ENCODE measurements at places on chromosomes 7 and 10.

- no peak for DNase-seq
Measured at GRCh38 chr10:104639590-104640338, 1.3 kb upstream of the SORCS3 start.

DNA sequence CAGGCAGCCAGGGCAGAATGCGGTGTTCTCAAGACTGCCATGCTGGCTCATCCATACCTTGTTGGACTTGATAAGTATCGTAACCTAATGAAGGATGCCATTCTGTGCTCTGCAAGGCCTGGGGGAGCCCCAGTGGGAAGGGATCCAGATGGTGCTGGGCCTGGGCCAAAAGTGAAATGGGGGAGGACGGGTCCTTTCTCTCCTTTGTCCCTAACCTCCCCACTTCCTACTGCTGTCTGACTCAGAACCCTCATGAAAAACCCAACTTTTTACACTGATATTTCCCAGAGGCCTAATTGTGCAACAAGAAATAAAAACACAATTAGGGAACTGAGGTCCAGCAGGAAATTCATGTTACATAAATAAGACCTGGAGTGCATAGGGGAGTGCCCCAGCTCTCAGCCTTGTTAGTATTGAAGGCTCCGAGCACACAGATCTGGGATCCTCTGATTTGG, 193.7 kb upstream of the SVIL start:
- DNase-seq = no peak

DNA sequence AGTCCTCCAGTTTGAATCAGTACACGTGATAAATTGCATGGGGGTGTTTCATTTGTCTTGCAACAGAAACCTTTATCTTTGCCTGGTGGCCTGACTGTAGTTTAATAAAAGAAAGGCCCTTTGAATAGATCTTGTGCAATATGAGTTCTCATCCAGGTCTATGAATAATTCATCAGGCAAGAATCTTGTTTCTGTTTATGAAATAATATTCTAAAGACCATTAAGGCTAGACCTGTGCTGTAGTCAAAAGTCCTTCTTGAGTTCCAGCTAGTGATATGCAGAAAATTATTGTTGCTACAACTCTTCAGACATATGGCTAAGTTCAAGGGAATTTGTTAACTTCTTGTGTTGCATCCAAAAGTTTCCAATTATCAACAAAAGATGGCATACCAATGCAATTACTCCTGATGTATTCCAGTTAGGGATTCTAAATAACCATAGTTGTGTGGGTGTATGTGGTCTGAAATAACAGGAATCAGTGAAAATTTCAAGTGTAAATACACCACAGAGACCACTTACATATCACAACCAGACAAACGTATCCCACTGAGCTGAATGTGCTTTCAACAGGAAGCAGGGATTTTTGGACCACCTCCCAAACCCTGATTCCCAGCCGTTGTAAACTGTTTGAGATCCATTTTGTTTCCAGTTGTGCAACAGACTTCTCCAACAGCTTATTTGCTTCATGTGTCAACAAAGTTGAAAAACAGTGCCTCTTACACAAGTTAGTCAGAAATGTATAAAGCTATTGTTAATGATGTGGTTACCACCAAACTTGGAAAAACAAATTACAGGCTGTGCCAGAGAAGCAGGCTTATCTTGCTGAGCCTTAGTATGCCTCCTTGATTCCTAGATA, 54.7 kb upstream of the BICC1 start:
- no peak for DNase-seq

GRCh38 chr10:44116474-44116873, 268.4 kb downstream of the CXCL12 start:
- DNase-seq = no peak

DNA sequence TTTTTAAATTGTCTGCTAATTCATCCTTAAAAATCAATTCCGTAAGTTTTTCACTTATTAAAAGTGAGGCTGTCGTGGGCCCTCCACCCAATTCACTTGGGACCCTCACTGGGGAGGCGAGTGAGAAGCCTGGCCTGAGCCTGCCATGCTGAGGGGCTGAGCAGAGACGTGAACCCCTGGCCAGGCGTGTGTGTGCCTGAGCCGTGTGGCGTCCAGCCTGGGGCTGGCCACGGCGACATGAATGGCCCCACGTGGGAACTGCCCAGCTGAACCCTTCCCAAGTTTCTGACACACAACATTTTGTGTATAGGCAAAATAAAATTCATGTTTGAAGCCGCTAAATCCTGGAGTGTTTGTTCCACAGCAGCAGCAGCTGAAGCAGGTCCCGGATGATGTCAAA, 13.0 kb upstream of the VIPR2 start:
- no peak for DNase-seq

DNA sequence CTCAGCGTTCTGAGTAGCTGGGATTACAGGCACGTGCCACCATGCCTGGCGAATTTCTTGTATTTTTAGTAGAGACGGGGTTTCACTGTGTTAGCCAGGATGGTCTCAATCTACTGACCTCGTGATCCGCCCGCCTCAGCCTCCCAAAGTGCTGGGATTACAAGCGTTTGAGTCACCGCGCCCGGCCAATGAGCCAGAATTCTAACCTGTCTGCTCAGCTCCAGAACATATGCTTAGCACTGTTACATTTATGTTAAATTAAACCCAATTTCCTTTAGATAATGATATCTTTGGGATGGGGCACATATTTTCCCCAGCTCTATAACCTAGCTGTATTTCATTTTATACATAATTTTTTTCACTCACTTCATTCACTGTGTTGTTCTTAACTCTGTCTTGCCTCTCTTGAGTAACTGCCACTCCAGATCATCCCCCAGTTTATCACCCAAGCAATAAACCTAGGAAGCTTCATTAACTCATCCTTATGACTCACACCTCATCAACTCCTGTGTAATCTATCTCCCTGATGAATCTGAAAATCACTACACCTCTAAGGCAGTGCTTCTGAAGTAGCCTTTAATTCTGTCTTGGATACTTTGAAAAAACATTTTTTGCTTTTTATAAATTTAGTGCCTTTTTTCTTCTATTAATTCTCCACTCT, 559.7 kb upstream of the ZWINT start:
- DNase-seq = no peak

GRCh38 chr7:133575726-133576440, 323.0 kb downstream of the EXOC4 start:
- no peak for DNase-seq

- DNase-seq = no peak
Measured at GRCh38 chr10:94006591-94007550, 13.1 kb downstream of the PLCE1 start.

GRCh38 chr7:25527665-25528170, 299.4 kb upstream of the NPVF start:
- DNase-seq = no peak

- no peak for DNase-seq
Measured at GRCh38 chr7:27759491-27759890, 19.5 kb downstream of the TAX1BP1 start.

GRCh38 chr7:3164380-3164792, 120.7 kb upstream of the CARD11 start:
- no peak for DNase-seq

DNA sequence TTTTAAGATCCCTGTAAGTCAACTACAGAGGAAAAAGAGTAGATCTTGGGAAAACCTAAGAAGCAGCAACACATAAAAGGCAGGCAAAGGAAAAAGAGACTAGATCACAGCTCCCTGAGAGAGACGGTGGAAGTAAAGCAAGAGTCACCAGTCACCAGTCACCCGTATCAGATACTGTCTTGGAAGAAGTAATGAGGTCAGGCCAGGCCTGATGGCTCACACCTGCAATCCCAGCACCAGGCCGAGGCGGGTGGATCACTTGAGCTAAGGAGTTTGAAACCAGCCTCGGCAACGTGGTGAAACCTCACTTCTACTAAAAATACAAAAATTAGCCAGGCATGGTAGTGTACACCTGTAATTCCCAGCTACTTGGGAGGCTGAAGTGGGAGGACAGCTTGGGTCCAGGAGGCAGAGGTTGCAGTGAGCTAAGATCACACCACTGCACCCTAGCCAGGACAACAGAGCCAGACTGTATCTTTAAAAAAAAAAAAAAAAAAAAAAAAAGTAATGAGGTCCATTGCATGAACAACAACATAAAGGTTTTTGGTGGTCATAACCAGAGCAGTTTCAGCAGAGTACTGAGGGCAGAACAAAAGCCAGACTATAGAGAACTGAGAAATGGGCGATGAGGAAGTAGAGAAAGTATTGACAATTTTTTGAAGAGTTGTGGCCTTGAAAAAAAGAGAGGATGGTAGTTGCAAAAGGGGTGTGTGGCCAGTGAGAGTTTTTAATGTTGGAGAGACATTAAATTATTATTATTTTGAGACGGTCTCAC, 16.9 kb downstream of the ZNF713 start:
- no peak for DNase-seq

GRCh38 chr7:148385009-148385682, 205.4 kb upstream of the C7orf33 start:
- DNase-seq = no peak

GRCh38 chr7:3961857-3962503, 660.9 kb downstream of the SDK1 start:
- DNase-seq = no peak

DNA sequence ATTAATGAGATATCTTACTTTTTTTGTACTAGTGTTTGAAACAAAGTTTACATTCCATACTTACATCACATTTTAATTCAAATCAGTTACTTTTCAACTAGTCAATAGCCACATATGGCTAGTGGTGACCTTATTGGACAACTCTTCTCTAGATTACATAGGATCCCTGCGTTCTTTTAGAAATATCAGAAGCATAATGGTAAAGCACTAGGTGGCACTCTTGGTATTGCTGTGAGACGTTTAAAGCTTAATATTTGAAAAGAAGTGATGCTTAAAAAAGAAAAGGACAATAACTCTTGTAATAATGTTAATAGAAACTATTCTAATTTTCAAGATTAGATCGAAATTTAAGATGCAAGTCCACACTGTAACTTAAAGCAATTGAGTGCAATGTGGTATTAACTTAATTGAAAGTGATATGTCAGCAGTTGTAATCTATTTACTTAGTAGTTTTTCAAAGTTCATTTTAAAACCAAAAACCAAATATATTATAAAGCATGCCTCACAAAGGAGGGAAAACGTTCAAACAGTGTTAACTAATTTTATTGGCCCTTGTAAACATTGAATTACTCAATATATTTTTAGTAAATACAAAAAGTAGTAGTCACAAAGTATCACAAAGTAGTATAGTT, 339.1 kb downstream of the ATRNL1 start:
- DNase-seq = no peak

GRCh38 chr10:114682121-114682520, 24.0 kb upstream of the ABLIM1 start:
- DNase-seq = no peak

DNA sequence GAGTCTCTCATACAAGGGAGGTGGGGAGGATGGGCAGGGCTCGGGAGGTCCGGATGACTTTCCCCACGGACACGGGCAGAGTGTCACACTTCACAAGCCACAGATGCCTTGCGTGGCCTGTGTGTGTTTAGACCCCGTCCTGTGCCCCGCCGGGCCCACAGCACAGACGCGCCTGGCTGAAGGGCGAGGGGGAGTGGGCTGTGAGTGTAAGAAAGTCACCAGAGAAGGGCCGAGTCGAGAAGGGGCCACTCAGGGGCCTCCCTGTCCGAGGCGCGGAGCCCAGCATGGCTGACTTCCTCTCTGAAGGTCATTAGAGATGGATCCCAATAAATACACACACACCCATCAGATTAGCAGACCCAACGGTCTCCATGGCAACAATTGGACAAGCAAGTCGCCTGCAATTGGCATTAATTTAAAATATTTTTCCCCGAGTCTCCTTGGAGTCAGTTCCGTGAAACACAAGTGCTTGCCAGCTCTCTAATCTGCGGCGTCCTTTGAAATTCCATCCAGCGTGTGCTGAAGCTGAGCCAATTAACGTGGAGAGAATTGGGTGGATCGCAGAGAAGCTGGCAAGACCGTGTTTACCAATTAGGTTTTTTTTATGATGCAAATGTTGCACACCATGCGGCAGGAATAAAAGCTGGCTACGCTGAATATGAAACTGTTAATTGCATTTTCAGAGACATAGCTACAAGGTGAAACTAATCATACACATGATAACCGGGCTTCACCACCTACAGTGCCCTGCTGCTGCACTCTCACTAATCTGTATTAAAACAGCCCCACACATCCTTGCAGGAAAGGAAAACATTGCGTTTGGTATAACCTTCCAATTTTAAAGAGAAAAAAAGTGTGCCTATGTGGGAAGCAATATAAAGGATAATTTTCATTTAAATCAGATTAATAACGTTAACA, 571.2 kb downstream of the PTPRN2 start:
- no peak for DNase-seq

GRCh38 chr10:133252223-133252552, 14.5 kb downstream of the VENTX start:
- DNase-seq = no peak

GRCh38 chr7:74304550-74304949, 15.3 kb downstream of the CLIP2 start:
- no peak for DNase-seq

DNA sequence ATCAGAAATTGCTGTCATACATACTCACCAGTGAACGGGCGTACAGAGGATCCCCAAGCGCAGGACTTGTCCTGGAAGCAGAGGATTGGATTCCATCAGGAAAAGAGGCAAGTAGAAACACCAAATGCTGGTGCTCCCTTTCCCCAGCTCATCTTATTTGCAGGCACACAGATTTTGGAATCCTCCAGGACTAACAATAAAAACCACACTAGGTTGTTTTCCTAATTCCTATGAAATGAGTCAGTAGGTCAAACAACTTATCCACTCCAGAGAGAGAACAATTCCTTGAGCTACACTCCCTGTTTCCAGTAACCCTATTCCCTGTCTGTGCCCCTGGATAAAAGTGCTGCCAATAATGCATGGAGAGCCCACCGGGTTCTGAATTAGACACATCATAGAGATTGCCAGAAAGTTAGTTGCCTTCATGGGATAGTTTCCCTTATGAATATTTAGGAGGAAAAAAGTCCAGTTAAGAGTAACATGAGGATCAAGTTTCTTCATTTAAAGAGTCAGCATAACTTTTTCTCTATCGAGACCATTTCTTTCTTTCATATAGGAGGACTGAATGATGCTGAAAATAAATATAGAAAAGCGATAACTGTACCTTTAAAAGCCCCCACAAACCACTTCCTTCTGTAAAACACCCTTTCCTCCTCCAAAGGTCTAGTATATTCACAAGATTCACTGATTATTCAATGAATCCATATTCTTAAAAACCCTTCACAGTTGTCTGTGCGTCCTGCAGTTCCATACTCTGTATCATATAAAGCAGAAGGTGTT, 178.3 kb upstream of the KLF14 start:
- DNase-seq = no peak

- DNase-seq = no peak
Measured at GRCh38 chr7:123535517-123535916, 1.1 kb upstream of the IQUB start.

DNA sequence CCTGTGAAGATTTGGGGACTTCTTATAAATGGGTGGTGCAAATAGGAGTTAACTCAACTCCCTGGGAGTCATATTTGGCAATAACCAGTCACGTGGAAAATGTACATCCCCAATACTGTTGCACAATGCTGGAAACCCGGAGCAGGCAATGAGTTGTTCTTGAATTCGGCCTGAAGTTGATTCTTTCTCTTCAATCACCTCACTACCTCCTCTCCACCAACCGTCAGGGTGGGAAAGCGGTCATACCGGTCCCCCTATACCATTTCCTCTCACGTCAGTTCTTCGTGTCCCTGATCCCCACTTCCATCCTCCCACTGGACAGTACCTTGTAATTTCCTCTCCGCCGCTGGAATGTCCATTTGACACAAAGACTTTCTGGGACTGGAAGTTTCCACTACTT, 2.8 kb downstream of the GIMAP5 start:
- DNase-seq = no peak

GRCh38 chr10:131547129-131547799, 235.7 kb upstream of the TCERG1L start:
- no peak for DNase-seq

- DNase-seq = no peak
Measured at GRCh38 chr10:57741751-57742150, 525.9 kb downstream of the IPMK start.

All from pulmonary artery endothelial cell (primary cell).